ENCODE measurements at places on chromosomes 6 and 20.

GRCh38 chr6:40956936-40957335 is 82.1 kb downstream of the UNC5CL start:
- no peak for DNase-seq

- no peak for DNase-seq
Observed at GRCh38 chr6:110020888-110021287, 42.8 kb downstream of the GPR6 start.

- DNase-seq: no peak
Observed at GRCh38 chr6:148497257-148497656, 154.6 kb downstream of the SASH1 start.

GRCh38 chr6:155014670-155015300 is 19.7 kb downstream of the TIAM2 start:
- no peak for DNase-seq

- DNase-seq: no peak
Observed at GRCh38 chr20:32355417-32355841, 2.7 kb upstream of the ASXL1 start.

GRCh38 chr20:35697696-35698297 is 1.4 kb downstream of the NFS1 start:
- no peak for DNase-seq

DNA sequence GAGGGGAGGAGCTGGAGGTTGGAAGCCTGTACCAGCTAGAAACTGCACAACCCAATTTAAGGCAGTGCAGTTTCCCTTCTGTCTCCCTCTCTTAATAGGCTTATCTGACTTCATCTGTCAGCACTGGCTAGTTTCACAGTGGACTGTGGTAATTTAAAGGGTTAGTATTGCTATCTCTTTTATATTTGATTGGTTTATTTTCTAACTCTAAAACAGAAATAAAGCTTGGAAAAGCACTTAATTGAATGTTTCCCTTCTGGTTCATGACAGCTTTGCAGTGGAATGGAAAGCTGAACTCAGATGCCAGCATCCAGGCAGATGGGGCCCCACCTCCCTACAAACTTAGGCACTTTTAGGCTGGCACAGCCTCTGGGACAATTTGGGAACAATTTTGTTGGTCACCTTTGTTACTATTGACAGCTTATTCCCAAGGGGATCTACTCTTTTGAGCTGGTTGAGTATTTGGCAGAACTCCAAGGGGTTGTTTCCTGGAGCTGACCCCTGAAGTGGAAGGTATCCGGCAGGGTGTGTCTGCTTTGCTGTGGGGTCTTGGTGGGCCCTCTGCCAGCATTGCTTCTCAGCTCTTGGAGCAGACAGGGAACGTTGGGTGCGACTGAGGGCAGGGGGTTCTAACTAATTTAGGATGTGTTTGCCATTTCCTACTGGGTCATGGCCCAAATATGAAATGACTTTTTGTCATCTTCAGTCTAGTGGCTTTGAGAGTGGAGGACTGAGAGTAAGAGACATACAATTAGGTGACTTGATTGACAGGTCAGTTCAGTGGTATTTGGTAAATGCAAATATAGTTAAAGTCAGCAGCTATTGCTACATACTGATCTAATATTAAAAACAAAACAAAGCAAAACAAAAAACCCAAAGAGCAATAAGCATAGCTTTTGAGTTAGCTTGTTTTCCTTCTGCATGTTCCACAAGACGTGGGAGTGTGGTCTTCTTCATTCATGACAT is 9.3 kb downstream of the SH3BGRL2 start:
- no peak for DNase-seq

DNA sequence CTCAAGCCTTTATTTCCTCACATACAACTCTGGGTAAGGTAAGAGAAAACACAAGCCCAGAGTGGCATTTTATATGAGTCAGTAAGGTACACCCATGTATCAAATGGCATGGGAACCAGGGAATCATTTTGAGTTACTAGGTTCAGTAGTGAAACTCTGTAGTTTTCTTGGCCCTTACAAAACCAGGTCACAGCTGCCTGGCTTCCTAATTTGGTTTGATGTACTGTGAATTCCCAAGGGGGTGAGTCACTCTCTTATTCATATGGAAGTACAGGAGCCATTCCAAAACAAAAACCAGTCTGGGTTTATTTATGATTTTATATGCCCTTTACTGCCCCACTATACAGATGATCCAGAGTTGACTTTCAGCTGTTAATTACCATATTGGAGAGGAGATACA is 70.7 kb downstream of the PDE7B start:
- no peak for DNase-seq

- peak; percentile 54 for DNase-seq
Observed at GRCh38 chr6:152293404-152293803, 343.8 kb downstream of the SYNE1 start.

DNA sequence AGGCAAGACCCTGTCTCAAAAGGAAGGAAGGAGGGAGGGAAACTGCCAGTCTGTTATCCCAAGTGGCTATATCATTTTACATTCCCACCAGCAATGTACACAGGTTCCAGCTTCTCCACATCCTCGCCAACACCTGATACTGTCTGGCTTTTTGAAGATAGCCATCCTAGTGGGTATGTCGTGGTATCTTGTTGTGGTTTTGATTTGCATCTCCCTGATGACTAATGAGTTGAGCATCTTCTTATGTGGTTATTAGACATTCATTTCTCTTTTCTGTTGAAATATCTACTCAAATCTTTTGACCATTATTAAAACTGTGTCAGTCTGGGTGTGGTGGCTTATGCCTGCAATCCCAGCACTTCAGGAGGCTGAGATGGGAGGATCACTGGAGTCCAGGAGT is 47.9 kb upstream of the ARID1B start:
- no peak for DNase-seq

- DNase-seq: no peak
Observed at GRCh38 chr6:105954148-105954547, 132.0 kb upstream of the PRDM1 start.

GRCh38 chr6:112835078-112835477 is 487.9 kb downstream of the RFPL4B start:
- no peak for DNase-seq

DNA sequence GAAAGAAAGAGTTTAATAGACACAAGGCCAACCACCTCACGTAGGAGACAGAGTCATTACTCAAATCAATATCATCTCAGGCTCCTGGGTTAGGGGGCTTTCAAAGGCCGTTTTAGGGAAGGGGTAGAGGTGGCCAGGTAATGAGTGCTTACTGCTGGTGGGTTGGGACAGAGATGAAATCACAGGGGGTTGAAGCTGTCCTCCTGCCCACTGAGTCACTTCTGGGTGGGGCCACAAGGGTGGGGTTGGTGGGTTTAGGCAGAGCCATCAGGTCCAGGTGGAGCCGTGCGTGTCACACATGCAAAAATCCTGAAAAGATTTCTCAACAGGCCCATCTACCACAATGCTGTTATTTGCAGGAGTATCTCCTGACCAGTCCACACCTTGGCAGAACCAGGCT is 167.0 kb upstream of the EXOC2 start:
- DNase-seq: no peak

DNA sequence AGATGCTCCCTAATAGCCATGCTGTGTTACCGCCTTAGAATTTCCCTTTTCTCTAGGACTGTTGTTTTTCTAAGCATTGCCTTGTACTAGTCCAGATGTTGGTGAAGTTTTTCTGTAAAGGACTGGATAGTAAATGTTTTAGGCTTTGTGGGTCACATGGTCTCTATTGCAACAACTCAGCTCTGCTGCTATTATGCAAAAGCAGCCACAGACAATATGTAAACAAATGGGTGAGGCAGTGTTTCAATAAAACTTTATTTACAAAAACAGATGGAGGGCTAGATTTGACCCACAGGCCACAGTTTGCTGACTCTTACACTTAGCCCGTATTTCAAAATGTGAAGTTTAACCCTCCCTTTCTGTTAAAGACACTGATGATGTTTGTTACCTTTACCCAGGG is 207.6 kb upstream of the MYLIP start:
- DNase-seq: no peak

DNA sequence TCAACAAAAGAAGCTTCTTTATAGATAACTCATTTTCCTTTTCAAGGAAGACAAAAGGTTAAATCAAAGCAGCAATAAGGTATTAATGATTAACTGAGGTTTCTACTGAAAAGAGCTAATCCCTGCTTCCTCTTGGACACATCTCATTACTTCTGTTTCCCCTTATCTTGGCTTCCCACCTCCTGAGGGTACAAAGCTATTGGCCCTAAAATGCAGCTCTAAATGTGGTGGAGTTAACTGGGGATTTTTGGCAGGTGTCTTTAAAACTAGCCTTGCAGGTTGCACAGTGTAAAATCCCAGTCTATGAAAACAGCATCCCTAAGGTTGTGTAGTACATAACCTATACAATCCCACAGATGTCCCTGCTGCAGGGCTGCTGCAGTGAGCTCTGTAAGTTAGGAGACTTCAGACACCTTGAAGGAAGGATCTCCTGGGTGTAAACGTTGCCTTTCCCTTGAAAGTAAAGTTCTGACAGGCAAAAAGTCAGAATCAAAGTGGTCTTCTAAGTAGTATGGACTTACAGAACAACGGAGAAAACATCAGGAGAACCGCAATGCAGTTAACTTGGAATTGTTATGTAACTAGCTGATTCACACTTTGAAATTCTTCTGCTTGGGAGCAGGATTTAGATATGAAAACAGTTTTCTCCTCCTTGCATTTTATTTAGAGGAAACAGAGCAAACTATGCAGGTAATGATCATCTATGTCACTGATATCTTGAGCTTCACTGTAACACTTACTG is 71.7 kb upstream of the TRAF3IP2 start:
- no peak for DNase-seq

- no peak for DNase-seq
Observed at GRCh38 chr20:15561707-15562404, 1011.4 kb downstream of the KIF16B start.
